ENCODE measurements at places on chromosomes 13 and 19. TPM values are rescaled to one million over a fixed set of nuclear protein-coding genes. Genes with fewer than 3 reads are reported as not detected.

The KLK10 gene
- total RNA-seq, result not detected

DNA sequence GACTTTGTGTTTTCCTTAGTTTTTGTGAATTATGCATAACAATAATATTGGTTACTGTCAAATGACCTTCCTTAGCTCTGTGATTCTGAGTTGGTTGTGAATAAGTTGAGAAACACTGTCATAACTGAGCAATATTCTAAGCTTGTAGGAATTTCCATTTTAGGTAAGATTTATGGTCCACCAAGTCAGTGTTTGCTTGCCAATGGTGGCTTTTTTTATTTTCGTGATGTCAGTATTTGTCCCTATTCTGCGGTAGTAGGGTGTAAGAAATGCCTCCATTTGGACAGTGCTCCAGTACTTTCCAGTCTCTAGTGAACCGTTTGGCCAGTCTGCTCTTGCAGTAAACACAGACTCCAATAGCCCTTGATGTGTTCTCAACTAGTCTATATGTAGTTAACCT lies 94.7 kb downstream of the FRY start:
- no peak overlapping the region for H3K27ac ChIP-seq
- H3K27me3 ChIP-seq, result no peaks in the 10 kb centered on the region
- DNase-seq, result no peak
- no peaks in the 10 kb centered on the region for H3K36me3 ChIP-seq
- no peaks in the 10 kb centered on the region for H3K4me1 ChIP-seq

DNA sequence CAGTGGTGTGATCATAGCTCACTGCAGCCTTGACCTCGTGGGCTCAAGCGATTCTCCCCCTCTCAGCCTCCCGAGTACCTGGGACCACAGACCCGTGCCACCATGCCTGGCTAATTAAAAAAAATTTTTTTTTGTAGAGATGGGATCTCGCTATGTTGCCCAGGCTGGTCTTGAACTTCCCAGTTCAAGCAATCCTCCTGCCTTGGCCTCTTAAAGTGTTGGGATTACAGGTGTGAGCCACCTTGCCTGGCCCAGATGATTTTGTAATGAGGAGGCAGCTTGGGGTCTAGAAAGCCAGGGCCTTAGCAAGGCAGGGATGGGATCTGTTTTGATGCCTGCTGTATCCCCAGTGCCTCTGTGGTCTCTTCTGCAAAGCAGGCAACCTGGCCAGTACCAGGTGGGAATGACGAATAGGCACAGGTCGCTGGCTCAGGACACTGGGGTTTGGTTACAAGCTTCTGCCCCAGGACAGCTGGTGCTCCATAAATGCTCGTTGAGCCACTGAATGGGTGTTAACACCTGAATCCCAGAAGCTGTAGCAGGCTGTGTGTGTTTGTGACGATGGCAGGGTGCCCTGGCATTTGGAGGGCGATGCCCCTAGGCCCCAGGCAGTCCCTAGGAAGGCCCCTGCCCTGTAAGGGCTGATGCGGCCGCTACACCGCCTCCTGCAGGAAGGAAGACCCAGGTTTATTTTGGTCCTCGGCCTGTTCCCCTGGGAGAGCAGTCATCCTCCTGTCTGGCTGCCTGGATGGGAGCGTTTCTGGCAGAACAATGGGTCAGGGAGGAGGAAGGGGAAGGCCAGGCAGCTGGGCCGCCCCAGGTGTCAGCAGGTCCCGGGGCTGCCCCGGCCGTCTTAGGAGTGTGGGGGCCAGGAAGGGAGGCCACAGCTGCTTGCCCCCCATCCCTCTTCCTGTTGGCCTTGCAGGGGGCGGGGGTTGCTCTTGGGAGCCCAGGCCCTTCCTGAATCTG lies 8.6 kb downstream of the TNFAIP8L1 start:
- peaks cover 2% of the 10 kb centered on the region for H3K36me3 ChIP-seq
- H3K27me3 ChIP-seq, result no peaks in the 10 kb centered on the region
- H3K27ac ChIP-seq, result no peak overlapping the region
- no peak for DNase-seq

DNA sequence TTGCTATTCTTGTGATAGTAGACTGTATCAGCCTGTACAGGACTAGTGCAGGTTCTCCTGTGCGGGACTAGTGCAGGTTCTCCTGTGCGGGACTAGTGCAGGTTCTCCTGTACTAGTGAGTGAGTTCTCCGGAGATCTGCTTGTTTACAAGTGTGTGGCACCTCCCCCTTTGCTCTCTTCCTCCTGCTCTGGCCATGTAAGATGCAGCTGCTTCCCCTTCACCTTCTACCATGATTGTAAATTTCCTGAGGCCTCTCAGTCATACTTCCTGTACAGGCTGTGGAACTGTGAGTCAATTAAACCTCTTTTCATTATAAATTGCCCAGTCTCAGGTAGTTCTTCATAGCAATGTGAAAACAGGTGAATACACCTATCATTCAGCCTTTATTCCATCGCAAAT lies 289.6 kb downstream of the TEX29 start:
- H3K27me3 ChIP-seq, result no peaks in the 10 kb centered on the region
- no peaks in the 10 kb centered on the region for H3K36me3 ChIP-seq
- no peak overlapping the region for H3K27ac ChIP-seq
- H3K4me1 ChIP-seq, result peaks cover 2% of the 10 kb centered on the region
- no peak overlapping the region for H3K4me3 ChIP-seq
- DNase-seq, result no peak

The ZNF229 gene
- 2.9 TPM for total RNA-seq

DNA sequence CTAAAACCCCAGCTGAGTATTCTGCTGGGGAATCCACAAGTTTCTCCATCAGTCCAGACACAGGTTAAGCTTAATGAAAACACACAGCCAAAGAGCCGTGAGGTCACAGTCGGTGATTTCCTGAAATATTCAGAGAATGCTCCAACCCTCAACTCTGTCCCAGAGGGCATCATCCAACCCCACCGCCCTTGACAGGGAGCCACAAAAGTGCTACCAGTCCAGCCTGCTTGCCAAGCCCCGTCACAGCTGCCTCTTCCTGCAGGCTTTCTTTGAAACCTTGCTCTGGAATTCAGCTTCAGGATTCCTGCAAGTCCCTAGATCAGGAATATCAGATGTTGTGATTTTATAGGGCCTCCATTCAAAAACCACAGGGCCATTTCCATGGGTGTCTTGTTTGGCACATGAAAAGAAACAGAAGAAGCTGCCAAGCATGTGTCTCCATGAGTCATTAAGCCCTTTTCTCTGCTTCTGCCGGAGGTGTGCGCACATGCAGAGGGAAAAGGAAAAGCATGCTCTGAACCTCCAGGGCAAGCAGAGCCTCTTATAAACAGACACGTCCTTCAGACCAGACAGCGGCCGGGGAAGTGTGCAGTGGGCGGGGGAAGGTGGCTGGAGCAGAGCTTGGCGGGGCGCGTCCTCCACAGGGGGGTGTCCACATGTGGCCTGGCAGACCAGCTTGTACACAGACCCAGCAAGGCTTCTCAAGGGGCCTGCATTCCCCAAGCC lies 164.7 kb downstream of the KATNAL1 start:
- peak overlapping the region; percentile 56 for H3K27ac ChIP-seq

DNA sequence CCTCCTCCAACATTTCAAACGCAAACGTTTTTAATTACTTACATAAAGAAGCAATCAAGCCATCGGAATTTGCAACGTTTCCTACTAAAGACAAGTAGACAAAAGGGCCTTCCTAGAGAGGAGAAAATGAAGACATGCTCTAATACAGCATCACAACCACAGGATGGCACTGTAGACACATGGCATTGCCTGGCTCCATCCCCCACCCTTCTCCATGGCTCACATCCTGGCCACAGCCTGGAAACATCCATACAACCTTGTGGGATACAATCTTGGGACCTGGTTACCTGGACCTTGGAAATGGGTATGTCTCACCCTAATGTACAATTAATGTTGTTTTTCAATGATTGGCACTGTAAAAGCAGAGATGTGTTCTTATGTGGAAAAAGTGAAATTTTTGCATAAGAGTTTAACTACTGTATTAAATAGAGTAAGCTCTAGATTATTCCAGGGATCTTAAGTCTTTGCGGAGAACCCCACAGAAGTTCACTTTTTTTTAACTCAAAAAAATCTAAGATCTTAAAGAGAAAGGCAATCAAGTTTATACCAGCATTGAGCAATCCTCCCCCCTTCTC lies 21.5 kb downstream of the EBPL start:
- H3K27me3 ChIP-seq, result no peaks in the 10 kb centered on the region
- no peaks in the 10 kb centered on the region for H3K4me1 ChIP-seq
- H3K27ac ChIP-seq, result no peak overlapping the region
- H3K36me3 ChIP-seq, result peaks cover 16% of the 10 kb centered on the region
- DNase-seq, result peak; percentile 41

DNA sequence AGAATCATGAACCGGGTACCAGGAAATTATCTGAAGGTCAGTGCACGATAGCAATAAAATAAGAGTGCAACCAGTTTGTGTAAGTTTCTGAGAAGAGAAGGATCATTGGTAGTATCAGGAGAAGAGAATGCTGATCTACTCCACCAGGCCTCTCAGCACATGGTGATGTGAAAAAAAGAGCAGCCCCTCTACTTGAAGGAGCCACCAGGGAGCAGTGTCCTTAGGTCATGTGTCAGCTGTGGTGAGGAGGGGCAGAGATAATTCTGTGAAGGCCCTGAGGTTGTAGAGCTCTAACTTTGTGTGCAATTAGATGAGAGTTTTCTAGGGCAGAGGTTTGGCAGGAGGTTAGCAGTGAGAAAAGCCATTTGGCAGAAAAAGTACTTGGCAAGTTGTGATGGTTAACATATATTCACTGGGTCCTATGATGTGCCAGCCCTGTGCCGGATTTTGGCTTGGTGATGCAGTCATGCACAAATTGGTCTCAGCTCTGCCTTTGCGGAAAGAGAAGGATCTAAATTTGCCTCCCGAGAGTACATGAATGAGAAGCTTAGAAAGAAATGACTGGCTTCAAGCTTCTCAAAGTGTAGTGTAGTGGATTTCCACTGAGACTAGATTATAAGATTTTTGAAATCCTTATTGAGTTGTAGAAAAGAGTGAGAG lies 19.2 kb upstream of the ZC3H13 start:
- H3K4me1 ChIP-seq, result no peaks in the 10 kb centered on the region
- no peak for DNase-seq
- H3K27ac ChIP-seq, result no peak overlapping the region
- no peaks in the 10 kb centered on the region for H3K36me3 ChIP-seq
- no peaks in the 10 kb centered on the region for H3K27me3 ChIP-seq

DNA sequence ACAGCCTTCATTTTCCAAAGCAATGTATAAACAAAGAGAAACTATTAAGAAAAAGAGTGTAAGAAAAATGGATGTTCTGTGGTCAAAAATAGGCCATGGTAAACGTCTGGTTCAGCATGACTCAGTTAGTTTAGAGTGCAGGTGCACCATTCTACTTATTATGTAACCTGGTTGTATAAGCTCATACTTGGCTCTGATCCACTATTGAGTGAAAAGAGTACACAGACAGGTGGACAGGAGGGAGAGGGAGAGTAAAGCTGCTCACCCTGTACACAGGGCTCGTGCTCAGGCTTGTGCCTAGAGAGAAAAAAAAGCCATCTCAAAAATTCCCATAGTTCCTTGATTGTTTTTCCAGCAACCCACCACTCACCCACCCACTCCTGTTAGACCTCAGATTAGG lies 85.8 kb upstream of the ZNF91 start:
- H3K27ac ChIP-seq, result no peak overlapping the region
- no peaks in the 10 kb centered on the region for H3K36me3 ChIP-seq
- no peaks in the 10 kb centered on the region for H3K27me3 ChIP-seq
- H3K4me3 ChIP-seq, result no peak overlapping the region
- DNase-seq, result no peak

GRCh38 chr19:12260861-12261260 lies 33.8 kb downstream of the ZNF44 start:
- H3K36me3 ChIP-seq, result peaks cover 6% of the 10 kb centered on the region
- no peaks in the 10 kb centered on the region for H3K27me3 ChIP-seq
- peaks cover 2% of the 10 kb centered on the region for H3K4me1 ChIP-seq
- no peak for DNase-seq

DNA sequence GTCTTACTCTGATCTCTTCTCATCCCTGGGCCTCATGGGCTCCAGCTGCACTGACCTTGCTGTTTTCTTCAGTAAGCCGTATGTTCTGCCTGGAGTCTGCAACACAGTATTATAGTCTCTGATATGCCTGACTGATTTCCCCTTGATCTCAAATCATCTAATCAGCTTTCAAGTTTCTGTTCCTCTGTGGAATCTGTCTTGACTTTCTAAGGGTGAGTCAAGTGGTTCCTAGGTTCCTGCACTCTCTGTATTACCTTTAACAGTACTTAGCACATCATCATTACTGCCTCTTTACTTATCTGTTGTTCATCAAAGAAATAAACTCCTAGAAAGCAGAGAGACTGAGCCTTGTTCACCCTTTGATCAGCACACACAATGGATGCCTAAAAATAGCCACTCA lies 350.7 kb downstream of the LMO7 start:
- no peak overlapping the region for H3K4me3 ChIP-seq
- no peak overlapping the region for H3K27ac ChIP-seq
- no peaks in the 10 kb centered on the region for H3K4me1 ChIP-seq
- peaks cover 2% of the 10 kb centered on the region for H3K27me3 ChIP-seq
- H3K36me3 ChIP-seq, result no peaks in the 10 kb centered on the region

The LPAR2 gene
- total RNA-seq, result 26.6 TPM

The EDDM13 gene
- total RNA-seq, result 1.3 TPM

DNA sequence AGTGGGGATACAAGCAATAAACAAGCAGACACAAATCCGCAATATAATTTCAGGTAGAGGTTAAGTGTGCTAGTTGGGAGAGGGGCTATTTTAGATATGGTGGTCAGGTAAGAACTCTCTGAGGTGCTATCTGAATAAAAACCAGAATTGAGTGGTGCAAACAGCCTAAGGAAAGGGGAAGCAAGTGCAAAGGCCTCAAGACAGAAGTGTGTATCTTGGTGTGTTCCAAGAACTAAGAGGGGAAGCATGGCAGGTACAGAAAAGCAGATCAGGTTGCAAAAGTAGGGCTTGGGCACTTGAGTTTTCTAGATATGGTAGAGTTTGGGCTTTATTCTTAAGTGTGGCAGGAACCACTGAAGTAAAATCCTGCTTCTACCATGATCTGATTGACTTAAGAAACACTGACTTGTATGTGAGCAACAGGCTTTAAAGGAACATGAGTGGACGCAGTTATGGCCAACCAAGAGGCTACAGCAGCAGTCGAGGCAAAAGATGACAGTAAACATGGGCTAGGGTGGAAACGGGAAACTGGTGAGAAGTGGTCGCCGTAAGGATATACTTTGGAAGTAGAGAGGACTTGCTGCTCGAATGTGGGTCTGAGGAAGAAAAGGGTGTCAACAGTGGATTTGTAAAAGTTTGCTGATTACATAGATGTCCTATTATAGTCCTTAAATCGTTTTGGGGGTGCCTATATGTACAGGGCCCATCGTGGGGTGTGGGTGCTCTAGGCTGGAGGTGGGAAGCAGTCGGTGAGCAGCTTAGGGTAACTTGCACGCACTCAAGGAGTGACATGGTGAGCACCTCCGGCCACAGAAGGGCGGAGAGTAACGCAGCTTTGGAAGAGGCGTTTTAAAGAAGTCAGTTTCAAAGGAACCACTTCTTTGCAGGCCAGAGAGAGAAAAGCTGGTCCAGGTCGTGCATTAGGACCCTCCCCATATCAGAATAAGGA lies 677 bp downstream of the TGDS start:
- peaks cover 29% of the 10 kb centered on the region for H3K36me3 ChIP-seq
- peak overlapping the region; percentile 93 for H3K27ac ChIP-seq
- H3K4me3 ChIP-seq, result peak overlapping the region; percentile 97
- no peaks in the 10 kb centered on the region for H3K27me3 ChIP-seq

The CBARP gene
- 0.86 TPM for total RNA-seq
